ENCODE measurements at places on chromosomes 11 and 22.

DNA sequence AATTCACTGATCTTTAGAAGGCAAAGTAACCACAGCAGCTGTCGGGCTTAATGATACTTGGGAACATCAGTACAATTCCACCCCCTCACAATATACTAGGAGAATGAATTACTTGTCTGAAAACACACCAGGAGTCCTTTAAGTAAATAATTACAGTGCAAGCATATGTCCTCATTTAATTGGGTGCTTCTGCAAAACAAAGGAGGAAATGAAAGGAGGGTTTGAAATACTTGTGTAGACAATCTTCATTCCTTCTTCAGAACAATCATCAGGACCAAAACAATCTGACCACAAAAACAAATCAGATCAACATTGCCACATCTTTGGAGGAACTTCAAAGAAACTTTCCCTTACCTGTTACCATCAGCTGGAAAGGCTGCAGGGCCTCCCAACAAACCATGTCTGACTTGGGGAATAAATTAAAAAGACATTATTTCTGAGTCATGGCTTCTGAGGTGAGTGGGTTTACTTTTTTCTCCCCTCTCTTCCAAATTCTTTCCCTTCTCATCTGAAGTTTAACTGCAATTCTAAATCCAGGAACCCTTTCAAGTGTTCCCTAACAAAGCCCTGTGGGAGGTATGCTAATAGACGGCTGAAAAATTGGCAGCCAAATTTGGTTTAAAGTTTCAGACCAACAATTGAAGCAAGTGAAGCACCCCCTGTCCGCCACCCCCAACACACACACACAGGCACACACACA, 12.5 kb upstream of the CCDC117 start:
- no peak for DNase-seq

GRCh38 chr22:36068776-36069344, 40.2 kb upstream of the RBFOX2 start:
- DNase-seq, result no peak

DNA sequence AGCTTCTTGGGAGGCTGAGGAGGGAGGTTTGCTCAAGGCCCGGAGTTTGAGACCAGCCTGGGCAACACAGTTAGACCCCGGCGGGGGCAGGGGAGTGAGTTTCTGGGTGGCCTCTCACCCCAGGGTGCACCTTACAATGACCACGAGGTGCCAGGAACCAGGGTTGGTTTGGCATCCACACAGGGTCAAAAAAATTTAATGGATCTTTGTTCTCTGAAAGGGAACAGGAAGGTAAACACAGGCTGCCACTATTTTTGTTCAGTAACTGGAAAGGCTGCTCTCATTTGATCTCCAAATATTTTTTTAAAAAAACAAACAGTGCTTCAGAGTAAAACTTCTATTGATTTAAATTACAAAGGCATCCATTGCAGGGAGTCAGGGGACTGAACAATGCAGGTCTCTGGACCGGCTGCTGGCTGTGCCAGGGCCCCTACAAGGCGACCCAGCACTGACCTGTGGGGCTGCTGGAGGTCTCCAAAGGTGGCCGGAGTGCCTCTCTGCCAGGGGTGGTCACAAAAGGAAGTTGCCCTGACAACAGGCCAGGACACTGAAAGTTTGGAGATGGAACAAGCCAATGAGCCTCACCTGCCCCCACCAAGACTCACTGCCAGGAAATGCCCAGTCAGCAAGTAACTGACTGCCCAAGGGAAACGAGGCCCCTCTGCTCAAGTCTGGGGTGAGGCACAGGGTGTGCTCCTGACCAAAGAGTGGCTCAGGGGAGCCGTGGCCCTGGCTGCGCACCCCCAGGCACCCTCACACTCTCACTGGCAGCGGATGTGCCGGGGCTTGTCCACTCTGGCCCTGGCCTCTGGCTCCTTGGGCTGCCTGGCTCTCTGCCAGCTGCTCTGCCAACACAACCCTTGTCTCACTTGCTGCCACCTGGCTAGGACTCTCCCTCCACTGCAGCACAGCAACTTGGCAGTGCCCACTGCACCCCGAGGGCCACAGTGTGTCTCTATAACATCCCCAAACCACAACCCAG, 51.8 kb downstream of the ARFGAP3 start:
- no peak for DNase-seq

DNA sequence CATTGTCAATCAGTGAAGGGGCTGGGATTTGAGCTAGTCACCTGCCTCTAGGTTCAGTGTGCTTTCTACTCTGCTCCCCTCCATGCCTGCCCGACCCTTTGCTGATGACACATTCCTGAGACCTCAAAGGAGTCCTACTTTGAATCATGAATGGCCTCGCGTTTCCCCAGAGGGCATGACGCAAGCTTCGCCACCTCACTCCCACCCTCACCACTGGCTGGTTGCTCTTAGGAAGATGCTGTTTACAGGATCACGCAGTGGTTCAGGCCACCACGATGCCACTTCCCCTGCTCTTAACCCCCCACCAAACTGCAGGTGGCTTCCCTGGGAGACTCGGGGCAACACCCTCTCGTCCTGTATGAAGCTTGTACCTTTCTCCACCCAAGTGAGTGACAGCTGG, 62.9 kb upstream of the B3GAT1 start:
- no peak for DNase-seq

DNA sequence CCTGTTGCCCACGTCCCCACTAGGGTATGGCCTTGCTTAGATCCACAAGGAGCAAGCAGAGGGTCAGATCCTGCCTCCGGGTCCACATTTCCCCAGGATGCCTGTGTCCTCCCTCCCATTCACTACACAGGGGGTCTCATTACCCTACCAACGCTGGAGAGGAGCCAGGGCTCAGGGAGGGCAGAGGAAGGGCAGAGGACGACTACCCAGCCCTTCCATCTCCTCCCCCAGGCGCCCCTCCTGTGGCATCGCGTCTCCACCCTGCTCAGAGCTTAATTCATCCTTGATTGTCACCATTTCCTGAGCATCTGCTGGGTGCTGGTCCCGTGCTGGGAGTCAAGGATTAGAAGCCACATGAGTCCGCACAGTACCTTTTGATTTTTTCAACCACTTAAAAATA, 5.0 kb downstream of the NFAM1 start:
- DNase-seq, result no peak

DNA sequence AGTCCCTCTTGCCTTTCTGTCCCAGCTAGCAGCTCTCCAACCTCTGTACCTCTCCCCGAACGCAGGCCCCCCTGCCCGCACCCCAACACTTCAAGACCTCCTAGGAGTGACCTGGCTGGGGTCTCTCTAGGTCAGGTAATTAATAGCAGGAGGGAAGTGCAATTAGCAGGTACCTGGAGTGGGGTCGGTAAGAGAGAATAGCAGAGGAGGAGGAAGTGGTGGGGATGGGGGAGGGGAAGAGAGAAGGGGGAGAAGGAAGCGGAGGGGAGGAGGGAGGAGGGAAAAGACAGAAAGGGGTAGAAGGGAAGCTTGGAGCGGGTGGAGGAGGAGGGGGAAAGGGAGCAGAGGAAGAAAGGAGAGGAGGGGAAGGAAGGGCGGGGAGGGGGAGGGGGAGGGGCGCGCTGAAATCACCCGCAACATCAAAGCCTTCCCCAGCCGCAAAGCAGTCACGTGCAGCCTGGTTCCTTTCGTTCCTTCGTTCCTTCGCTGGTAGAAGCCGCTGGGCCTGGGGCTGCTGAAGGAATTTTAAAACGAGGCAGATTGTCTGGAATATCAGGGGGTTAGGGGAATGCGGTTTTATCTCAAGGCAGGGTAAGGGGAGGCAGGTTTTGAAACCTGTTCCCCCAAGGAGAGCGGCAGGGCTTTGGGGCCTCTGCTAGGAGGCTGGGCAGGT, 29.3 kb upstream of the TCF20 start:
- peak; percentile 16 for DNase-seq

DNA sequence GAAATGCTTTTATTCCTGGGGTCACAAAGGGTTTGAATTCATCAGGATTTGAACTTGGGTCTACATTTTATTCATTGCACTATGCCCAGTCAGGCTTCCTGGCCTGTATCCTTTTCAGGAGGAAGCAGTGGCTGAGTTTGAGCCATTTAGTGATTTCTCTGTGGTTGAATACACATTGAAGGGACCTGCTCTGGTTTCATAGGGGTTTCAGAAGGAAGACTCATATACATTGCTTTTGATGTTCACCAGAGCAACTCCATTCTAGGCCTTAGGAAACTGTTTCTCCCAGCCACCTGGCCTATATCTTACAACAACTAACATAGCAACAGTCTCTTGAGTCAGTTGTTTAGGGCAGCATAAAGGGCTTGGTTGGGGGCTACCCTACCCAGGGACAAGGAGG, 165.7 kb downstream of the INSC start:
- no peak for DNase-seq

DNA sequence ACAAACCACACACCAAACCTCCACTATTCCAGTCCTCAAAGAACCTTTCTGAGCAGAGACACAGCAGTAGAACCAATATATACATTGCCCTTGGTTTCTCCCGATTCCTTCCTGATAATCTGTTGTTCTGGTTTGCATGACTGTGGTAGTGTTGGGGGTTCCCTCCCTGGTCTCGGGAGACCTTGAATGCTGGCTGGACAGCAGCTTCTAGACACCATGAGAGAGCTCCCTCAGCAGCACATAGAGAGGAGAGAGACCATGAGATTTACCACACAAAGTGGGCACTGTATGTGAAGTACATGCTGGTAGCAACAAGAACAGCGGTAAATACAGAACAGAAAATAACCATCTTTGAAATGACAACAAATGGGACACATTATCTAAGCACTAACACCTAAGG, 2.6 kb downstream of the C11orf91 start:
- no peak for DNase-seq

DNA sequence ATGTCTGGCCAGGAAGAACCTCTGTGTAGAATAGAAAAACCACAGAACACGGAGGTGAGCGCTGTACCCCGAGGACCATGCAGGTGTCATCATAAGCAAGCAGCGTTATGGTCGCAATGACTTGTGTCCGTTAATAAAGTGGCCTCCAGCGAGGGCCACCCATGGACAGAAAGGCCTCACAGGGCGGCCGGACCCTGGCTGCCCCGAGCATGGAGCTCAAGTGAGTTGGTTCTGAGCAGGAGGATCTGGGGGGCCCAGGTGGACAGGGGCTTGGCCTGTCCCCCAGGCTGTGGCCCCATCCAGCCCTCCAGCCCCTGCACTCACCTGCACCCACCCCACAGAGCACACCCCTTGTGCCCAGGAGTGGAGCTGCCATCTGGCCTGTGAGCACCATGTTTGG, 133.8 kb downstream of the BRD1 start:
- no peak for DNase-seq

DNA sequence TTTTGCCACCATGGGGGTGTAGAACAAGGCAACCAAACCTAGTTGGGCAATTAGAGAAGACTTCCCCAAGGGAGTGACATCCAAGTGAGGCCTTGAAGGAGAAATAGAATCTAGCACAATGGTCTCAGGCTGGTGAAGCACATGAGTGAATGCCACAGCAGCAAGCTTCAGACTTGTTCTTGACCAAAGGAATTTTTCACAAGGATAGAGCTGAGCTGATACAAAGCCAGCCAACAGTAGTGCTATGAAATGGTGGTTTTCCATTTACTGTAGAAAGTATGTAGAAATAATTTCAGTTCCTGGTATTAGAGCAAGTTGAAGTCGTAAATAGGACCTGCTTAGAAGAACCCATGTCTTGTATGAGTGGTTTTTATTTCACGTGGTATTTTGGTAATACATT, 148.3 kb upstream of the RASSF10 start:
- DNase-seq, result no peak

DNA sequence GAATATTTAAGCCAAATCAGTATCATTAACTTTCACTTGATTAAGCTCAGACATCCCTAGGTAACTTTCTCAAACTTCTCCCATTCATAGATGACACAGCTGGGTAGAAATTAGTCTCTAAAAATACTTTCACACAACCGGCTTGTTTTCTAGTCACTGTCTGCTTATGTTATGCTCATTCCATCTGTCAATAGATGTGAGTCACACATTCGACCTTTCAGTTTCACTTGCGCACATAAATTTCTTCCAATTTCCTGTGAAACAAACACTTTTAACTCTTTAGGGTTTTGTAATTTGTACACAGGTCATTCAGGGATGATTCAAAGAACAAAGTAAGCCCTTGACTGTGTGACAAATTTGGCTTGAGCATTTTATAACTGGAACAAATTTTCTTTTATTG, 723.0 kb downstream of the KCNA4 start:
- DNase-seq, result no peak

DNA sequence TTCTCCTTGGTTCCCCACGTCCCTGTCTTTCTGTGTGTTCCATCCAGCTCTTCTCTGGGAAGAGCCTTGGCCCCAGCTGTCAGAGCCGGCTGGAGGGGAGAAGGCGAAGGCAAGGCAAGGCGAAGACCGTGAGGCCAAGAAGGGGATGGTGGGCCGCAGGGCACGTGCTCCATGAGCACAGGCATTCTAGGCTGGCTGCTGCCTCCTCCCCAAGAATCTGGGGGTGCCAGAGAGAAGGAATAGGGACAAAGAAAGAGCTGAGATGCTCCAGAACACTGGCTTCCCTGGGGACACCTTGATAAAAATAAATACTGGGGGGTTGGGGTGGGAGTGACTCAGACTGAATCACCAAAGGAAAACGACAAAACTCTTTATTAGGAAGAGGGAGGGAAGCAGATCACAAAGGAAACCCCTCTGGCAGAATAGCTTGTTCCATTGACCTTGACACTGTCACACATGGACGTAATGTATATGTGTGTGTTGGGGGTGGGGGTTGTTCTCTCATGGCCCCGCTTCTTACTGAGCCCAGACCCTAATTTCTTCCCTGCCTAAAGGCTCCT, 52.5 kb downstream of the NECTIN1 start:
- DNase-seq, result no peak

GRCh38 chr22:25930788-25931310, 188.9 kb downstream of the MYO18B start:
- DNase-seq, result no peak

DNA sequence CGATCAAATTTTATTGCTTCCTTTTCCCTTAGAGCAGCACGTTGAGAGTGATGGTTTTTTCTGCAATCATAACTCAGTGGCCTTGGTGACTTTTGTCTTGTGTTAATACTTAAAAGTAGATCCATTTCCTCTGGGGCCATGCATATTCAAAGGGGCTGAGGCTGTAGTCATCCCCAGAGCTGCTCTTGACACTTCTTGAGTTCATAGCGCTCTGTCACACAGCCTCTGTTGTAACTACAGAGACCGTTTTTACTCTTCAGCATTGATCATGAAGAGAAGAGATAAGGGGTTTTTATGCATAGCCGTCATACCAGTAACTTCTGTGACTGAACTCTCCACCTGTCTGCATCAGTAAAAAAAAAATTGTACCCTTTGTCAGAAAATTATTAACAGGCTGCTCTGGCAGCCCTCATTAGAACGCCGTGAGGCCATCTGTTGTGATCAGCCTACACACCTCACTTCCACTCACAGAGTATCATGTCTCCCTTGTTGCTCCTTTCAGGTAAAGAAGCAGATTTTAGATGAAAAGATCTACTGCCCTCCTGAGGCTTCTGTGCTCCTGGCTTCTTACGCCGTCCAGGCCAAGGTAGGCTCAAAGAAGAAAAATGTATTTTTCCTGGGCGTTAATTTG, 38.4 kb downstream of the NF2 start:
- DNase-seq, result no peak

GRCh38 chr11:122634501-122634900, 21.0 kb upstream of the UBASH3B start:
- no peak for DNase-seq
